ENCODE measurements at places on chromosomes 11 and 22. TPM values are rescaled to one million over a fixed set of nuclear protein-coding genes. Genes with fewer than 3 reads are reported as not detected.

Gene RTN4RL2
- total RNA-seq = not detected

Gene OR4C45
- not detected for total RNA-seq

Gene TBX1
- 0.70 TPM for total RNA-seq

Gene CD3G
- 5.0 TPM for total RNA-seq

Gene PTPMT1
- total RNA-seq = 43.1 TPM

Gene ARHGAP20
- 1.8 TPM for total RNA-seq

Gene POU2AF2
- total RNA-seq = 4.4 TPM

Gene CHKA
- total RNA-seq = 139 TPM

Gene ADORA2A
- total RNA-seq = 1.7 TPM

Gene OR51Q1
- total RNA-seq = not detected

Gene MMP1
- 1.4 TPM for total RNA-seq

Gene NAALAD2
- 7.0 TPM for total RNA-seq

Gene AGBL2
- total RNA-seq = 6.4 TPM

Gene SMIM35
- not detected for total RNA-seq

Gene OR5A1
- total RNA-seq = not detected

Gene OR9G1
- total RNA-seq = not detected

Gene VPREB1
- not detected for total RNA-seq

Gene OR6A2
- total RNA-seq = not detected

Gene EMID1
- 5.8 TPM for total RNA-seq

All from Peyer's patch (tissue), 4 donors.